CD4-positive, alpha-beta T cell treated with Interleukin-4 for 4 hours (primary cell): ENCODE measurements at places on chromosomes 7 and 10.

DNA sequence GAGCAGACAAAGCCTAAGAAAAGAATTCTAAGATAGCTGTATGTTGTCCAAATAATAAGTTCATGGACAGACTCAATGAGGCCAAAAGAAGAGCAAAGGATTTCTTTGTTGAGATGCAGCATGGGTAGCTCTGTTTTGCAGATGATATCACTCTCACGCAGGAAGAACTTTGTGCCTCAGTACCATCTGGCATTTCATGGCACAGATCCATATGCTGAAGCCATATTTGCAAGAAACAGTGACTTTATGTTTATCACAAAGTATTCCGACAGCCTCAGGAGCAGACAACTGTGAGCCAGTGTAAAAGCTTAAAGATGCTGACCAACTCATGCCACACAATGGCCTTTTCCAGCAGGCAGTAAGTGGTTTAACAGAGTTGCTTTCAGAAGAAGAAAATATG, 45.5 kb upstream of the RNF148 start:
- no peak for DNase-seq

- no peak for DNase-seq
These were observed 186.3 kb upstream of the ADARB2 start for GRCh38 chr10:1923586-1923985.

GRCh38 chr7:102169651-102170392, 116.8 kb upstream of the SH2B2 start:
- no peak for DNase-seq

GRCh38 chr10:27724287-27724686, 21.3 kb downstream of the MKX start:
- no peak for DNase-seq

DNA sequence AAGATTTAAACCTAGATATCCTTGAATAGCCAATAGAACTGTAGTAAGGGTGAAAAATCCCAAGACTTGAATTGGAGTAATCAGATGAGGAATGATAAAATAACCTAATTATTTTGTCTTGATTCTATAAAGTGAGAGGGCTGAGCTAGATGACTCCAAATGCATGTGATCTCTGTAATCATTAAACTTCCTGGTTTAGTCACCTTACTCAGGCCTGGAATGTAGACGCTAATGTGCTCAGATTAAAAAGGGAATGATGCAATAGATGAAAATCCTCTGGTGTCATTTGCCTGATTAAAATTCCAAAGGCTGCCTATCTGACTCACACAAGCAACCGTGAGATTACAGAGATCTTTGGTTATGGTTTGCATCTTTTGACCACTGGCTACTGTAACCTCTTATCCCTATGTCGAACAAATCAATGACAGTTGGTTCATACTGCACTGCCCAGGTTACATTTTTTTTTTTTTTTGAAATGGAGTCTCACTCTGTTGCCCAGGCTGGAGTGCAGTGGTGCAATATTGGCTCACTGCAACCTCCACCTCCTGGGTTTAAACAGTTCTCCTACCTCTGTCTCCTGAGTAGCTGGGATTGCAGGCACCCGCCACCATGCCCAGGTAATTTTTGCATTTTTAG, 2.9 kb upstream of the HKDC1 start:
- DNase-seq = no peak

DNA sequence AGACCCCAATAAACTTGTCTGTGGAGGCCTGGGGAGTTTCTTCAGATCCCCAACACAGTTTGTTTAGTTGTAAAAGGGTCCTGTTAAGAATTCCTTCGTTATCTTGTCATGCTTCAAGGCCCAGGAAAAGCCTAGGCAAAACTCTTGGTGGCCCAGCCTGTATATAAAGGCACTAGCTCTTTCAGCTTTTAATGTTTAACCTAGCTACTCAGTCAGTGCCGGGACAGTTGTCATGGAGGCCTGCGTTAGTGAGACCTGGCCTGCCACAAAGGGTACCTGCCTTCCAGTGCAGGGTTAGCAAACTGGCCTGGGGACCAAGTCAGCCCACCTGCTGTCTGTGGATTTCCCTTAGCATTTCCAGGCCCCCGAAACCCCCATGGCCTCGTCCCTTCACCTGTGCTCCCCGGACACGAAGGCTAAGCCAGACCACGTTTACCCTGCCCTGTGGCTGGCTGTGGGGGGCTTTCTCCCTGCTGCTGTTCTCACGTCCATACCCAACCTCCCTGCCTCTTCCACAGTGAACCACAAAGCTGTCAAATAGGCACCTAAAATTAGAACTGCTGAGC, 96.9 kb upstream of the PPP2R2D start:
- no peak for DNase-seq

DNA sequence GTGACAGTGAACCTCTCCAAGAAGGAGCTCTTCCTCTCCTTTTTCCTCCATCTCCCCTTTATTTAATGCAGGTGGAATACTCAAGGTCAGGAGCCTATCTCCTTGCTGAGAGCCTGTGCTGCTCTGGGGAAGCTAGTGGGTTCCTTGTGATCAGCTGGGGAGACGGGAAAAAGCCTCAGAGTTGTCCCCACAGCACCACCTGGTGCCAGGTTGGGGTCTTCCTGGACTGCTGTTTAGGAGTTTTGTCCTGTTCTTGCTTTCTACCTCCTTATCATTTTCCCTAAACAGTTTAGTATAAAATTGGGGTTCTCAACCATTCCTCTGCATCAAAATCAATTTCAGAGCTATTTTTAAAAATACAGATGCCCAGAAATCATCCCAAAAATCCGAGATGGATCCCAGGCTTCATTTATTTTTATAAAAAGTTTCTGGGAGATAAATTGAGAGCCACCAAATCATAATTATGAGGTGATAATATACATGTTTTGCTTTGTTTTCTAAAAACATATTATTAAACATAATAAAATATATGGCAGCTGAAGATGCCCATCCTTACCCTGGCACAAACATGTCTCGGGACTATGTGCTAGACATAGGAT, 44.3 kb downstream of the MACC1 start:
- DNase-seq = no peak

DNA sequence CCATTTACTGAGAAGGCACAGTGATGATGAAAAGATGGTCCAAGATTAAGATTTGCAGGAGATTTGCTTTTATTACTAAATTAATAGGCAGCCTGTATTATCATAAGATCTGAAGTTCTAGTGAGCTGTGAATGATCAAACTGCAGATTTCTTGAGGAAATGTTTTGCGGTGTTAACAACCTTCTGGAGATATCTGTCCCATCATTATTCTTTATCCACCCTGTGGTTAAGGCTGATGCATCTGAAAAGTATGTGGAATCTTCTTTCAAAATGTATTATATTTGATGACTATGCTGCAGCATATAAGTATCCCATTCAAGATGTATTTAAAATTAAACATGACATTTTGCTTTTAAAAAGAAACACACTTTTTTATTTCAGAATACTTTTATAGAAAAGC, 150.3 kb downstream of the POLR1F start:
- no peak for DNase-seq
